Stimulated activated CD8-positive, alpha-beta memory T cell treated with anti-CD3 and anti-CD28 coated beads, Interleukin-4, amount 100 ng/mL, for 1 hour (primary cell): ENCODE measurements at places on chromosomes 1 and 21.
A peak's percentile ranks its signal among the peaks of the same experiment; 100 is the strongest.

GRCh38 chr1:89781494-89782126, 39.2 kb upstream of the LRRC8D start:
- DNase-seq, result peak; percentile 34

- DNase-seq, result no peak
Measured at GRCh38 chr1:42430286-42431135, 25.3 kb downstream of the ZMYND12 start.

- DNase-seq, result no peak
Measured at GRCh38 chr1:189646066-189646465, 831.6 kb downstream of the BRINP3 start.

DNA sequence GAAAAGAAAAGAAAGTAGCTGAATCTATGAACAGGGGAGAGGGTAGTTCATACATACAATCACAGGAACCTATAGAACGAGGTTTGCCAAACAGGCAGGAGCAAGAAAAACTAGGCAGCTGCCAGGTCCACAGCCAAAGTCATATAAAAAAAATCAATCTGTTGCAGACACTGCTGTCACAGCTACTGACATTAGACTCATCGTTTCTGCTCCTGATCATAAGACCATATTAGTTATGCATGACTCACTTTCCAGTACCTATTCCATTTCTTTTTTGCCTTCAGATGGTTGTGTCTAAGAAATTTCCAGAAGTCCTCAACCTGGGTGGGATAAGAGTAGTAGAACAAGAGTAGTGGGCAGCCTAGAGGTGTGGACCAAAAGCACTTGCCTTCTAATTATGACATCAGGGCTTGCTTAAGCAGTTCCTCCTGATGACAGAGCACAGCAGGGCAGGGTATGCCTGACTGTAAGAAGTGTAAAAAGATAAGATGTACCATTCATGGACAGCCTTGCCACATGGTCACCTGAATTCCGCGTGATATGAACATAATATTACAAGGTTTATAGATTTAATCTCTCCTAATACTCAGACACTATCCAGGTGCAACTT, 323.2 kb upstream of the SGIP1 start:
- no peak for DNase-seq

- DNase-seq, result no peak
Measured at GRCh38 chr1:12495725-12496124, 122.3 kb downstream of the DHRS3 start.

- DNase-seq, result no peak
Measured at GRCh38 chr21:32418146-32418545, 5.6 kb downstream of the EVA1C start.

GRCh38 chr21:43352568-43353281, 74.2 kb downstream of the SIK1 start:
- no peak for DNase-seq

DNA sequence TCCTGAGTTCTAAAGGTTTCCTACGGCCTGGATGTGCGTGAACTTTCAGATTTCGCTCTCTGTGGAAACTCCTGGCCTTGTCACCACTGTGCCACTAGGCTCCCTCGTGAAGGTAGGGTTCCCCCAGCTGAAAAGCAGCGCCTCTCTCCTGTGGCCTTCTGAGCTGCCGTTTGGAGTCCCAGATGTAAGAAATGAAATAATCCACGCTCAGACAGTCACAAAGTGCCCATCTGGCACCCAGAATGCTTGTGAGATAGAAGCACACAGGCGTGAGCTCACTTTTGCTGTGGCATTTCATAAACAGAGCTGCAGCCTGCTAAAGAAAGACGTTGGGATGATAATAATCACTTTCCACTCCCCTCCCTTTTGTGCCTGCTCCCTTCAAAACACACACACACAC, 65.8 kb downstream of the LMO4 start:
- DNase-seq, result no peak

GRCh38 chr1:52032124-52032784, 1.4 kb downstream of the KTI12 start:
- DNase-seq, result no peak

GRCh38 chr21:27569091-27569490, 602.2 kb upstream of the ADAMTS5 start:
- DNase-seq, result no peak

DNA sequence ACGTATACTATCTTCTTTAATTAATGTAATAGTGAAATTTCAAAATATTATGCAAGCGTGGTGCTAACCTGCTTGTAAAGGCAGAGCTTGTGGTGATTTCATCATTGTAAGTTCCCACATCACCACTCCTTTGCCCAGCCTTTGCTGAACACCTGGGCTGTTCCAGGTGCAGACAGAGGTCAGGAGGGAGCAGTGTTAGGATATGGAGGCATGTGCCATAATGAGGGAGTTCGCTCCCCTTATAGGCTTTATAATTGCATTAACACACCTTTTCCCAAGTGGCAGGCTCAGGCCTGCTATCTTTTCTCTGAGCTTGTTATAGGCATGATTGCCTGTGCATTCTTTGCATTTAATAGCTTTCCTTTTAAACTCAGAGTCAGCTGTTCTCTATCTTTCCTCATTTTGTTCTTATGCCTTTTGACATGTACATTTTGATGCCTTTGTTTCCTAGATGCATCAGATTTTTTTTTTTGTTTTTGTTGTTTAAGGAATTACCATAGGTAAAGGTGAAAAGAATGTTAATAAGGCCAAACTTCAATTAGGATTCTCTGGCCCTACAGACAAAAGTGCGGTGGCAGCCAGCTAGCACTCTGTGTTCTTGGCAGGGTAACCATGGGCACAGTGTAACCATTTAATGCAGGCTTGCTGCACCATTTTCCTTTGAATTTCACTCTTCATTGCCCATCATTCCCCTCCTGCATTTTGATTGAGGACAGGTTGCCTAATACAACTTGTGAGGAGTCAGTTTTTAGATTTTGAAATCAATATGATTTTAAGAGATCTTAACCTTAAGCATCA, 12.6 kb downstream of the NPL start:
- no peak for DNase-seq

DNA sequence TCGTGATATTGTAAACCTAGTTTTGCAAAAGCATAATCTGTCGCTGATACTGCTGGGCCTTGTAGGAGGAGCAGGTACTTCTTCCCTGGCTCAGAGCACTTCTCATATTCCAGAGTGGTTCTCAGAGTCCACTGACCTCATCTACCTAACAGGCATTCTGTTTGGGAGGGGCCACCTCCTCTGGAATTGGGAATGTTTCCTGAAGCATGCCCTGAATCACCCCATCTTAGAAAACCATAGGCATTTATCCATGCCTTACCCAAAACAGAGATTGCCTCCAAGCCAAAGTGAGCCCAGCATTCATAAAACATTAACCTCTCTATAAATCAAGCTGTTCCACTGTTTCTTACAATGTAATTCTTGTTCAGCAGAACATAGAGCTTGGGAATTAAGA, 35.1 kb downstream of the SLC44A3 start:
- no peak for DNase-seq
